ENCODE measurements at places on chromosomes 4 and X.

- DNase-seq: no peak
These were observed 277.6 kb upstream of the ZC4H2 start for GRCh38 chrX:65253817-65254216.

GRCh38 chrX:136652822-136653723 lies 5.1 kb downstream of the CD40LG start:
- no peak for DNase-seq

GRCh38 chrX:110318664-110318968 lies 731 bp upstream of the AMMECR1 start:
- no peak for DNase-seq

DNA sequence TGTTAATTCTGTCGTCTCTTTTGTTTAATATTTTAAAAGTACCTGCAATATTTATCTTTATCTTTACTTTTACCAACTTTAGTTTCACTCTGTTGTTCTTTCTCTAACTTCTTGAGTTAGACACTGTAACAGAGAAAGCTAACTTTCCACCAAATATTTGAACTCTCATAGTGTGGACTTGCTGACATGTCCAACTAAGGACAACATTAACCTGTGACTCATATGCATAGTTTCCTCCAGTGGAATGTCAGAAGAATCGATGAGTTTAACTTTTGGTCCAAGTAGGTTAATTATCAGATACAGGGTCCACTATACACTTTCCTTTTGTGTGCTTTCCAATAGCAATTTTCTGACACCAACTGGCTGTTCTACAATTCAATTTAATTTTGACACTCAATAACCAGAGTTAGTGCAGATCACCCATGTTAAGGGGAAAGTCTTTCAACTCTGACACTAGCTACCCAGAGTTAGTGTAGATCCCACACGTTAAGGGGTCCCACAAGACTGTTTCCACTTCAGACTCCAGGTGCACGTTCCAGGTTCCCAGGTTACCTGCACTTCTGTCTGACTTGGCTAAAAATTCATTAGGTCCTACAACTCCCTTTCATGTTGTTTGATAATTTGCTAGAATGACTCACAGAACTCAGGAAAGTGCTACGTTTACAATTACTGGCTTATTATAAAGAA lies 559.0 kb upstream of the AMOT start:
- no peak for DNase-seq

GRCh38 chr4:94168321-94168720 lies 39.3 kb upstream of the SMARCAD1 start:
- DNase-seq: no peak
